ENCODE measurements at places on chromosomes 3 and 15.

DNA sequence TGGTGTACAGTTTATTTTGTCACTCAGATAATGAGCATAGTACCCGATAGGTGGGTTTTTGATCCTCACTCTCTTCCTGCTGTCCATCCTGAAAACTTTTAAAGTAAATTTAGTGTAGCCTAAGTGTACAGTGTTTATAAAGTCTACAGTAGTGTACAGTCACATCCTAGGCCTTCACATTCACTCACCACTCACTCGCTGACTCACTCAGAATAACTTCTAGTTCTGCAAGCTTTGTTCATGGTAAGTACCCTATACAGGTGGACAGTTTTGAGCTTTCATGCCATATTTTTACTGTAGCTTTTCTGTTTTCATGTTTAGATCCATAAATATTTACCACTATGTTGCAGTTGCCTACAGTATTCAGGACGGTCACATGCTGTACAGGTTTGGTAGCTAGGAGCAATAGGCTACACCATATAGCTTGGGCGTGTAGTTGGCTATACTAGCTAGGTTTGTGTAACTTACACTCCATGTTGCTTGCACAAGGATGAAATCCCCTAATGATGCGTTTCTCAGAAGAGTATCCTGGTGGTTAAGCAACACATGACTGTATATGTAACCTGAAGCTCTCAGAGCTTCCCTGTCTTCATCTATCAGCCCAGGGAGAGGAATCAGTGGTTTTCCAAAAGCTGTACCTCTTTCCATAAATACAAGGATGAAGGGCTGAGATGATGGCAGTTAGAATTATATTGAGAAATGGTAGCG lies 87.6 kb upstream of the SLC25A26 start:
- no peak for DNase-seq

DNA sequence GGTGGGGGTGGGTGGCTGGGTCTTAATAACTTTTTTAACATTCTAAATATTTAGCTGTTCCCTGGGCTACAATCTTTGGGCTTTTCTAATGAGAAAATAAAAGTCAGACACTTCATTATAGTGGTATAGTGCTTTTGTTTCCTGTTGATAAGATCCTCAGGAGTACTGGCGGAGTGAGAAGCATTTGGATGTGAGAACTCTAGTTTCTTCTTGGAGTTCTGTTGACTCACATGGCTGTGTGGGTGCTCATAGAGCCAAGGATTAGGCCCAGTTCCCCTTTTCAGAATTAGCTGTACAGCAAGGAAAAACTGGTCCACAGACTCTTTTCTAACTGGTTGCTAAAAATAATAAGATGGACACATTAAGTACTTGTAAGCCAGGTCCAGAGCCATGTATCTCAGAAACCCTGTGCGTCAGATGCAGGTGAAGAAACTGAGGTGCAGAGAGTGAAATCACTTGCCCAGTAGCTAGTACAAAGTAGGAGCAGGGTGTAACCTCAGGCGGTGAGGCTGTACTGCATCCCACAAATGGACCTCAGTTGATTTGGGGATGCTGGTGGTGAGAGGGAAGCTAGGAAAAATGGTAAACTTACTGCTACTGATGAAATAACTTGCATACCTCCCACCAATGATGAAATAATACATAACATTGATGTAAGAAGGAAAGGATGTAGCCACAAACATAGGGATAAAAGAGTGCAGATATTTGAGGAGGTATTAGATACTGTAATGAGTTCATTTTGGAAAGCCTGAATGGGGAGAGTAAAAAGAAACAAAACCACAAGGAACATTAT lies 2.3 kb downstream of the ITPR1 start:
- DNase-seq = no peak

DNA sequence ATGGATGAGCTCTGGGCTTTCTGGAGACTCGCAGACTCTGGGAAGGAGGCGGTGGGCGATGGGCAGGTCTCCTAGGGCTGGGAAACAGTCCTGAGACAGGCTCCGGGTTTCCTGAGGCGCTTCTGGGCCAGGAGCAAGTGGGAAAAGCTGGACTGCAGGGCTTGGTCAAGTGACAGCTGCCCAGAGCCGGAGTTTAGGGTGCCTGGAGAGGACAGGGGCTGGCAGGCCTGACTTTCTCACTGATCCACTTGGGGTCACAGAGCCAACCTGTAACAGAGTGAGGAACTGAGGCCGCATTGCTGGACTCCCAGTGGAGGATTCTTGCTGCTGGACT lies 107.9 kb downstream of the APBA2 start:
- DNase-seq = no peak

DNA sequence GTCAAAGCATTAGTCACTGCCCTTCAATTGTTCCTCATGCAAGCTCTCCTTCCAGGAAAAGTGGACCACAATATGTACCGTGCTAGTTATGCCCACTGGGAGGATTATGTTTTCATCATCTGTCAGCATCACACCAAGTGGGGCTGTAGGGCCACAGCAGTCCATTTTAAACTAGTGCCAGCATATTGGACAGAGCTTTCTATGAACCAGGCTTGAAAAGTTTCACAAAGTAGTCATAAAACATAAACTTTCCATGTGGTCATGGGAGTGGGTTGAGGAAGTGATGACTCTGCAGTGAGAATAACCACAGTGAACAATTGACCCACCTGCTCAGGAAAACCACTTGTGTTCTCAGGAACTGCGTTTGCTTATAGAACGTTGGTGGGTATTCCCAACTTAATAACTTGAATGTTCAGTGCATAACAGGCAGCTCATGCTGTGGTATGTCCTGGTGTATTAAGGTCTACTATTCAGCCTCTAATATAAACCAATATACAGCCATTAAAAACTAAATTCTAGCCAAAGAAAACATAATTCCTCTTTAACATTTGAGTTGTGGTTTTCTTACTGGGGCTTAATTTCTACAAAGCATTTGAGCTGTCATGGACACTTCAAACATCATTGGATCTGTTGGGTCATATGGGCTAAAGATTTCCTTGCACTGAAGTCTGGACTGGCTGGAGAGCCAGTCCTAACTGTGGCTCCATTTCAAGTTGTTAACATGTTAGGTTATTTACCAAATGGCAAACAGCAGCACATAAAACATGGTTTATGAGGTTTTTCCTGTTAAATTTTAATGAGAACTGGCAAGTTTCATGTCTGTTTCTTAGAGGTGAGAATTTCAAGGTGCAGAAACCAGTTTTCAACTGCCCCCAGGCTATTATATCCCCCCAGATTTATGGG lies 274.1 kb downstream of the OTOL1 start:
- DNase-seq = no peak

- no peak for DNase-seq
Measured at GRCh38 chr3:172560026-172560425, 36.8 kb upstream of the TNFSF10 start.

GRCh38 chr3:149401212-149401925 lies 23.9 kb upstream of the TM4SF1 start:
- DNase-seq = no peak

GRCh38 chr15:39326306-39326975 lies 254.4 kb upstream of the THBS1 start:
- no peak for DNase-seq

- DNase-seq = no peak
Measured at GRCh38 chr3:78880603-78881461, 887.0 kb downstream of the ROBO1 start.

- peak; percentile 49 for DNase-seq
Measured at GRCh38 chr3:183825456-183826161, at the start of gene MAP6D1. MAP6D1 (minus strand) TSS chr3:183825577; CDS start chr3:183825547, 30 bp downstream.

GRCh38 chr3:89114841-89115223 lies 7.4 kb downstream of the EPHA3 start:
- DNase-seq = no peak
